CD4-positive, alpha-beta T cell treated with Interleukin-17A for 4 hours (primary cell): ENCODE measurements at places on chromosomes 16 and 17.
A peak's percentile ranks its signal among the peaks of the same experiment; 100 is the strongest.

GRCh38 chr17:28644787-28645575, at the start of gene BLTP2:
Gene BLTP2, minus strand, starts transcription at chr17:28645158. Its CDS starts 102 bp downstream, at chr17:28645056.
- DNase-seq = peak; percentile 96

DNA sequence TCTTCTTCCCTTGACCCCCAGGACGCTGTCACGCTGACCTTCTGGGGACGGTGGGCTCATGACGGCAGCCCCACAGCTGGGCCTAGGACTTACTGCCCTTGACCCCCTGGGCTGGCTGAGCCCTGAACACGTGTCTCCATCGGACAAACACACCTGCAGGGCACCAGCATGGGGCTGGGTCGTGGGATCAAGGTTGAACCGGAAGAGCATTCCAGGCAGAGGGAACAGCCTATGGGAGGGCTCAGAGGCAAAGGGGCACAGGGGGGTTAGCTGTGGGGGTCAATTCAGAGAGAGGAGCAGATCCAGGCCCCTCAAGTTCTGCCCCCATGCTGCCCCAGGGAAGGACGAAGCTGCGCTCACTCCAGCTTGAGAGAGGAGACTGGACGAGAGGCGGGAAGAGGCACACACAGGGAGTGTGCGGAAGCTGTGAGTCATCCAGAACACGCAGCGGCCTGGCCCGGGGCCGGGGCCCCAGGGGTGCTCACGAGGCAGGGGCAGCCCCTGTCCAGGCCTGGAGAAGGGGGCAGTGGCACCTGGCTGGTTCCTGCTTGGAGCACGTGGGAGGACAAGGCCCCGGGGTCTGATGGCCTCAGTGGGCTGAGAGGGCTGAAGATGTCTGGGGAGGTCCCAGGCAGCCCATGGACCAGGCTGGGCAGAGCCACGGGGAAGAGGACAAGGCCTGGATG, 9.9 kb downstream of the SSTR5 start:
- no peak for DNase-seq

GRCh38 chr17:3475251-3475685, 529 bp upstream of the ASPA start:
- DNase-seq = no peak

GRCh38 chr17:81509972-81510784, 2.4 kb downstream of the ACTG1 start:
- DNase-seq = no peak

DNA sequence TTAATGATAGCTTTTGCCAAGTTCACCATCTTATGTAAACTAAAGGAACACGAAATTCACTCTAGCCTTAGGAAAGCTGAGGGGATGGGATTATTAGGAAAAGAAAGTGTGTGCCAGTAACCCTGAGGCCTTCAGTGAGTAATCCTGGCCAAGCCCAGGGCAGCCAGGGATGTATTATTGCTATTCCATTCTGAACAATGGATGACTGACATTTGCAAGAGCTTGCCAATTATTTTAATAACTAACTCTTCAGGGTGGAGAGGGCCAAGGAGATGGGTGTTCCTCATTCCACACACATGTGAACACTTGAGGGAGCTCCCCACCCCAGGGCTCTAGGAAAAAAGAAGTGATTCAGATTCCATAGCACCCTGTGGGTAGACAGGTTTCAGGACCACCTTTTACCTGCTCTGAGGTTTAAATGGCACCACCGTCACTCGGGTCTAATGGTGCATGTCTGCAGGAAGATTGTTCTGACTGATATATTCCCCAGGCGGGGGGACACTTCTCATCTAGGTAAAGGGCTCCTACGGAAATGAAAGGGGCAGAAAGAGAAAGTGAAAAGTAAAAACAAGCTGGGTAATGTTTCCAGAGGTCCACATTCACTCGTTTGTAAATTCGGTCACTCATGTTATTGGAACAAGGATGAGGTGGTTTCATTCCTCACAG, 41.5 kb downstream of the TK2 start:
- no peak for DNase-seq

GRCh38 chr16:648781-649589, at the start of gene WDR90:
Gene WDR90, plus strand, starts transcription at chr16:649365. Its CDS starts 52 bp downstream, at chr16:649417.
- DNase-seq = peak; percentile 93

DNA sequence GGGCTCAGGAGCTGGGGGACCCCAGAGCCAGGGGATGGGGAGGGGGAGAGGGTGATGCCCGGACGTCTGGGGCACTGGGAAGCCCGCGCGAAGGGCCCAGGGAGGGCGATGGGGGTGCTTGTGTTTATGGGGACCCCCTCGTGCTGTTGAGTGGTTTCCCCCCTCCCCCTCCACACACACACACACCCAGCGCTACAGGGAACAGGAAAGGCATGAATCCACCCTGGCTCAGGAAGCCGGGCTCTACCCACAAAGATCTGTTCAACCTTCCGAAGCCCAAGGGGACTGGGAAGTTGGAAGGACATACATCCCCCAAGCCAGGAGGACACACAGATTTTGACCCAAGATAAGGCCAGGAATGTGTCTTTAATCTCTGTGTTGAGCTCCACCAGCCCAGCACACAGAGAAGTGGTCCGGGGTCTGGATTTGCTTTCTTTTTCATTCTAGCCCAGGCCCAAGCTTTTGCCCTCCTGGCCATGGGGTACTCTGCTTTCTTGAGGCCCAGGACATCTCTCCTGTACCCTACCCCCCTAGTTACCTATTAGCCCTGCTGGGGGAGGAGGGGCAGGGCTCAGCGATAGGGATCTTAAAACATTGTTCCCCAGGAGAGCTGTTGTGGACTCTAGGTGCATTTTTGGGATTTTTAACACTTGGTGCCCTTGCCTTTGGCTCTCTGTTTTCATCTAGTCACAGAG, 1.2 kb downstream of the UBALD2 start:
- peak; percentile 43 for DNase-seq

GRCh38 chr17:40307001-40307730, 1.8 kb upstream of the RARA start:
- no peak for DNase-seq

- no peak for DNase-seq
These were observed 346.0 kb downstream of the PMP22 start for GRCh38 chr17:14919094-14919493.

DNA sequence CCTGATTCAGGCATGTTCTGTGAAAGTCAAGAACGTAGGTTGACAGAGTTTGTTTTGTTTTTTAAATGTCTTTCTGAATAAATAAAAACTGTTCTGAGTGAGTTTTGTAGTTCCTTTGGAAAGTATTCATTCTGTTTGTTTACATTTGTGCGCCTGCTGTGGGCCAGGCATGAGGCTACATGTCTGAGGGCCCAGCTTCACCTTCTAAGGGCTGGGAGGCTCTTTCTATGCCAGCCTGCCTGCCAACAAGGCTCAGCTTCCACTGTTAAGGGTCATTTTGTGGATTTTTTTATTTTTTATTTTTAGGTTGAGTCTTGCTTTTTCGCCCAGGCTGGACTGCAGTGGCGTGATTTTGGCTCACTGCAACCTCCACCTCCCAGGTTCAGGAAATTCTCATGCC, 6.1 kb downstream of the WWOX start:
- no peak for DNase-seq

GRCh38 chr17:55484575-55484974, 26.7 kb downstream of the SMIM36 start:
- no peak for DNase-seq

DNA sequence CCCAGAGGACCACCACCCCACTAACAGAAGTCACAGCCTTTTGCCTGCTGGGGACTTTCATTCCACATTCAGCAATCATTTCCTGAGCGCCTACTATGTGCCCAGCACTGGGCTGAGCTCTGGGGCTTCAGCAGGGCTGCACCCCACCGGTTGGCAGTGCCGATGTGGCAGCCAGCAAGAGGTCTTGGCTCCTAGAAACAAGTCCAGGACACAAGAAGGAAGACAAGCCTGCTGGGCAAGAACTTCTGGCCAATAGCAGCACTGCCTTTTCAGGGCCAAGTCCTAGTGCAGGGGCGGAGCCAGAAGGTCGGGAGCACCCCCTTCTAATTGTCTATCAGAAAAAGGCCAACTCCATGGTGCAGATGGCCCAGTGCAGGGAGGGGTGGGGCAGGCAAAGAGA, 13.0 kb upstream of the HOXB9 start:
- no peak for DNase-seq

GRCh38 chr17:80629298-80630028, 84.8 kb downstream of the RPTOR start:
- no peak for DNase-seq

GRCh38 chr17:7177954-7178477, 1.2 kb downstream of the ASGR1 start:
- DNase-seq = peak; percentile 7

- DNase-seq = no peak
These were observed 8.4 kb upstream of the SREBF1 start for GRCh38 chr17:17845046-17845775.

- no peak for DNase-seq
These were observed 109.0 kb downstream of the SYCE1L start for GRCh38 chr16:77308163-77308561.

GRCh38 chr17:4329838-4330237, 36.6 kb downstream of the UBE2G1 start:
- DNase-seq = no peak

GRCh38 chr17:77859035-77859810, 99.3 kb upstream of the TNRC6C start:
- no peak for DNase-seq

DNA sequence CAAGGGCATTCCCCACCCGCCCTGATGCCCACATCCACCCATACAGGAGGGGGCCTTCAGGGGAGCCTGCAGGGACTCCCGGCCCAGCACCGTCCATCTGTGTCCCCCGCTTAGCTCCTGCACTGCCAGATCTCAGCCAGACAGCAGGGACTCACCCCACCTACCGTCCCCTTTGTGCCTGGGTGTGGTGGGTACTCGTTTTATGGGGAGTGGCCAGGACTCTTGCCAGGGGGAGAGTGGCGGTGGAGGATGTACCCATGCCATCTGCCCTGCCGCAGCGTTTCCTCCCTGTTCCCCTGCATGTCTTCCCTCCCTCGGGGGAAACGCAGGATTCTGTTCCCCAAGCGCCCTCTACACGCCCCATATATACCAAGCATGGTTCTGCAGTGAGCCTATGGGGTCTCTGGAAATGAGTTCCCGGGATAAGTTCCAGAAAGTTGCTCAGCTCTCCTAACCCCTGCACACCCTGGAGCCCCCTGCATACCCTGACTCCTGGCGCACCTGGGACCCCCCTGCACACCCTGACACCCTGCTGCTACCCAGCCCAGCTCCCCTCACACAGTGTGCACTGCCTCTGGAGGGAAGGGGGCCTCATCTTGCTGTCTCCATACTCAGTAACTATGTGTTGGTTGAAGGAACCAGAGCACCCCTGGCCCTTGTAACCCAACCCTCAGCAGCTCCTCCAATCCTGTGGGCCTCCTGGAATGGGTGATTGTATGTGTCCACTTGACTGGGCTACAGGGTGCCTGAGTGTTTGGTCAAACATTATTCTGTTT, 4.2 kb upstream of the MAFG start:
- DNase-seq = no peak

DNA sequence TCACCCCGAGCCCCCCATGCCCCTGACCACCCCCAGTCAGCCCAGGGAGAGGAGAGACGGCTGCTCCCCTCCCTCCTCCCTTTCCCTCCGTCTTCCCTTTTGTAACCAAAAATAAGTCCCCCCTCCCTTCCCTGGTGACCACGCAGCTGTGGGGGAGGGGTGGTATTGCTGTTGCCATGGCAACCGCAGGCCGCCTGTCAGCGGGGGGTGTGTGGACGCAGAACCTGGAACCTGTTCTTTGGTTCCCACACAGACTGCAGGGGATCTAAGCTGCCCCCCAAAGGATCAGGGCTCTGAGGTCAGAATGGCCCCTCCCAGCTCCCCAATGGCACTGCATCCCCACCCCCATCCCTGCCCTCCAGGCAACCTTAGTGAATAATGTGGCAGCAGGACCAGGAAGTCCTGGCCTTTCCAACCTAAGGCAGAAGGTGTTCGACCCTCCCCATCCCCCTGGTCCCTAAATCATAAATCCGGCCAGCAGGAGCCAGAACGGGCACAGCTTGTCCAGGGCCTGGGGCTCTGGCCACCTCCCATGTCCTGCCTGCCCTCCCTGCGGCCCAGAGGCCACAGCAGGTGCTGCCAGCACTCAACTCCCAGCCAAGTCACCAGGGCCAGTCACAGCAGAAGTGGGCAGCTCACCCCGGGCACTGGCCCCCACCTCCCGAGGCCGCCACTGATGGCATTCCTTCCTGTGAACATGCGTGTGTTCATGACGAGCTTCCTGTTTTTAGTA, 12.0 kb downstream of the CA4 start:
- no peak for DNase-seq

DNA sequence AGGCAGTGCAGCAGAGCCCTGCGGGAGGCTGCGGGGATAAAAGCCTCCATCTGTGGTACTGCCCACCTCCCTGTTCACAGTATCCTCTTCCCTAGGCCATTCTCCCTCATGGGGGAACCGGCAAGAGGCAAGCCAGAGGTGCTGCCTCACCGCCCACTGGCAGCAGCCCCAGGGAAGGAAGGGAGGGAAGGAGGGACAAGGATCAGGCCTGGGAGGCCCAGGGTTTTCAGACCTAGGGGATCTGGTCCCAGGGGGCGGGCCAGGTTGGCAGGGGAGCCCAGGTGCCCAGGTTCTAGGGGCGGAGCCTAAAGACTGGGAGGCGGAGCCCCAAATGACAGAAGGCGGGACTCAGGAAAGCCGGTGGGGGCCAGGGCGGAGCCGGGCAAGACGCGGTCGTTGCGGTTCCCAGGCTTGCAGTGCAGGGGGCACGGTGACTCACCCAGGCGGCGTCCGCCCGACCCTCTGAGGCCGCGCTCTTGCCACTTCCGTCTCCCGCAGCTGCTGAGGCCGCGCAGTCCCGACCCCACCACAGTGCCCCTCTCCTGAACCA, 3.0 kb upstream of the MTMR4 start:
- no peak for DNase-seq
